Stimulated activated CD4-positive, alpha-beta T cell treated with anti-CD3 and anti-CD28 coated beads, TNF-alpha, amount 100 ng/mL, for 24 hours (primary cell): ENCODE measurements at places on chromosomes 7 and 10.
A peak's percentile ranks its signal among the peaks of the same experiment; 100 is the strongest.

- DNase-seq, result no peak
Observed at GRCh38 chr7:128151635-128152034, 89.4 kb upstream of the LEP start.

DNA sequence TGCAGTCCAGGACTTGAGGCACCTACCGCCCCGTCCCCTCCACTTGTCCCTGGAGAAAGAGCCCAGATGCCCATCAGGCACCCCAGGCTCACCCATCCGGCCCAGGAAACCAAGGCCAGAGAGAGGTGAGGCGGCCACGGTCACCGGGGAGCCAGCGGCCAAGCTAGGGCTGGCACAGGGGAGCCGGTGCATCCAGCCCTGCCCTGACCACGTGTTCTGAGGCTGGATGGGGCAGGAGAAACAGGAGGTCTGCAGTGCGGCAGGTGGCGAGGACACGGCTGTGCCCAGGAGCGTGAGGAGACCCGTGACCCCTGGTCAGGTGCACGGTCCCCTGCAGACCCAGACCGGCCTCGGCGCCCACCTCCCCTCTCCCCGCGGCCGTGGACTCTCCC lies 27.6 kb downstream of the UNCX start:
- no peak for DNase-seq

- DNase-seq, result no peak
Observed at GRCh38 chr7:24968165-24968564, 11.8 kb downstream of the OSBPL3 start.

DNA sequence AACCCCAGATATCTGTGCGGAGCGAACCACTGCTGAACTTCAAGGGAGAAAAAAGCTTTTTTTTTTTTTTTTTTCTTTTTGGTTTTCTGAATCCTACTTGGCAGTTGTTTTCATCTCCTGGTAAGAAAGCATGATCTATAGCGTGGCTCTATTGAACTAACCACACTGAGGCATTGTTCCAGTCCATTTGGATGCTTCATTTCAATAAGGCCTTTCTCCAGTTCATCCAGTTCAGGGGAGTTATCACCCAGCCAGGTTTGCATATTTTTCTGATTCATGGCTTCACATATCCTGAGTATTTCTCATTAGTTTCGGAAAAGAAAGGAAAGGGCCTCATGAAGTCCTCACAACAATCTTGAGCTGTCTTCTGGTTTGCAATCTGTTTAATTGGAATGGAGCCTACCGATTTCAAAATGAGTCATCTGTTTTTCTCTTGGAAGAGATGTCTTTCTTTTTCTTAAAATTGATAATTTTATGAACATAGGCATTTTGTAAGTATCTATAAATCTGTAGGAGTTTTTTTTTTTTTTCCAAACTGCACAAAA lies 93.1 kb upstream of the STEAP4 start:
- no peak for DNase-seq

DNA sequence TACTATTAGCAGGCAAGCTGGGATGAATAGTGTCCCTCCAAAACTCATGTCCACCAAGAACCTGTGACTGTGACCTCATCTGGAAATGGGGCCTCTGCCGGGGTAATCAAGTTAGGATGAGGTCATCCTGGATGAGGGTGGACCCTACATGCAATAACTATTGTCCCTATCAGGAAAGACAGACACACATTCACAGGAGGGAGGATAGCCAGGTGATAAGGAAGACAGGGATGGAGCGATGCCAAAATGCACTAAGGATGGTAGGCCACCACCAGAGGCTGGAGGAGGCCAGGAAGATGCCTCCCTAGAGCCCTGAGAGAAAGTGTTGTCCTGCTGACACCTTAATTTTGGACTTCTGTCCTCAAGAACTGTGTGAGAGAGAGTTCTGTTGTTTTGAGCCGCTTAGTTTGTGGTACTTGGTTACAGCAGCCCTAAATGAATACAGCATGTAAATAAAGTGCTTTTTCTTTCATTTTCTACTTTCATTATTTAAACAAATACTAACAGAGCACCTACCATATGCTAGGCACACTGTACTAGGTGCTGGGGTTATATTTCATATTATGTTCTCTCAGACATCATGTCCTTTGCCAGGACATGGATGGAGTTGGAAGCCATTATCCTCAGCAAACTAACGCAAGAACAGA lies 111.9 kb downstream of the USP6NL start:
- DNase-seq, result no peak

- no peak for DNase-seq
Observed at GRCh38 chr7:116443646-116444045, 55.9 kb upstream of the CAV2 start.

- DNase-seq, result no peak
Observed at GRCh38 chr10:43199684-43200537, 61.7 kb downstream of the CSGALNACT2 start.

- DNase-seq, result no peak
Observed at GRCh38 chr7:27149842-27150567, 2.4 kb downstream of the HOXA3 start.

DNA sequence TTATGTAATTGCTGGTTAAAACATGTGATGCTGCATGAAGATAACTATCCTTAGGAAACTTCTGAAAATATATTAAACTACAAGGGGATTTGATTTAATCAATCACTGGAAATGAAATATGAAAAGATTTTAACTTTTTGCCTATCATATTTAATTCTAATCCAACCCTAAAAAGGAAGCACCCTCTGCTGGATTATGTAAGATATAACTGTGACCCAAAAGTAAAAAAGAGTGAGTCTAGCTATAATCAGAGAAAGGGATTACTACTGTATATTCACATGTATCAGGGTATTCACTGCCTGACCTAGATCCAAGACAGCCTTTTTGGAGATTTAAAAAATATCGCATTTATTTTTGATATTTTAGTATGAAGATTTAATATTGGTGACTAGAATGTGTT lies 295.5 kb downstream of the MDFIC start:
- no peak for DNase-seq

GRCh38 chr10:87072449-87072848 lies 22.2 kb downstream of the GLUD1 start:
- DNase-seq, result no peak

- DNase-seq, result no peak
Observed at GRCh38 chr7:13057462-13058200, 370.2 kb downstream of the ARL4A start.

GRCh38 chr10:67971311-67971710 lies 86.9 kb downstream of the SIRT1 start:
- DNase-seq, result no peak

DNA sequence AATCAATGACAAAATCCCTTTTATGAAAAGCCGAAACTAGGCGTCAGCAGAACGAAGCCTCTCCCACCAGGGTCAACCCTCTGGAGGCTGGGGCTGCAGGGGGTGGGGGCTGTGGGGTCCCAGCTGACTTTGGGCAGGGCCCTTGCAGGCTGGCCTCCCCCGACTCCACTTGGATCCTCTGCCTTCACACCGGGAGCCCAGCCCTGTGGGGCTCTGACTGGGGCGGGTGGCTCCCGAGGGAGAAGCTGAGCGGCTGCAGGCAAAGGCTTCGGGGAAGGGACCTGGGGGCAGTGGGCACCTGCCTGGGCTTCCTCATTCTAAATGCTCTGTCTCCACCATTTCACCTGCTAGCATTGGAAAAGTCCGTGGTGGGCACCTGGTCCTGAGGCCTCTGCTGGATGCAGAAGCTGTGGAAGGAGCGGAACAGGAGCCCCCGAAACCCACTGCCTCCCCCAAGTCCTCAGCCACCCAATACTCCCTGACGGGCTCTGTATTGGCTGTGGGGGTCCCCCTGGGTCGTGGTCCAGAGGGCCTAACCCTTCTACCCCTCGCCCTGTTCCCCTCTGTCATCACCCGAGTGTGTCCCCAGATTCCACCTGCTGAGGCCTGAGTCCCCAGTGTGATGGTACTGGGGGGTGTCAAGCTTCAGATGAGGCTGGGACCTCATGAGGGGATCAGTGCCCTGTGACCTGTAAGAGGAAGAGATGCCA lies 108.6 kb downstream of the DNAJB6 start:
- DNase-seq, result no peak

DNA sequence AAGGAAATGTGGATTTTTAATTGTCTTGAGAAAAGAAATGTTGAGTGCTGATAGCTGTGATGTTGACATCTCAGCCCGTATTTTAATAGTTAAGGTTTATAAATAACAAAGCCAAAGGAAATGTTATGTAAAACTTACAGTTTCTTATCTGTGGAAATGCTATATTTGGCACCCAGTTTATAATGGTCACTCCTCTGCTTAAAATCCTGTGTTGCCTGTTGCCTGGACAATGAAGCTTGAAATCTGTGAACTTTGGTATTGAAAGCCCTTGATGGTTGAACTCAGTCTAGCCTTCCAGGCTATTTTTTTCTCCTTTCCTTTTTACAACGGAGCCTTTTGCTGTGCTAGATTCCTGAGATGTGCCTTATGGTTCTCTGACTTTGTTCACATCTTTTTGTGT lies 46.5 kb downstream of the MCU start:
- no peak for DNase-seq

- no peak for DNase-seq
Observed at GRCh38 chr7:157466867-157467261, 130.1 kb downstream of the DNAJB6 start.

DNA sequence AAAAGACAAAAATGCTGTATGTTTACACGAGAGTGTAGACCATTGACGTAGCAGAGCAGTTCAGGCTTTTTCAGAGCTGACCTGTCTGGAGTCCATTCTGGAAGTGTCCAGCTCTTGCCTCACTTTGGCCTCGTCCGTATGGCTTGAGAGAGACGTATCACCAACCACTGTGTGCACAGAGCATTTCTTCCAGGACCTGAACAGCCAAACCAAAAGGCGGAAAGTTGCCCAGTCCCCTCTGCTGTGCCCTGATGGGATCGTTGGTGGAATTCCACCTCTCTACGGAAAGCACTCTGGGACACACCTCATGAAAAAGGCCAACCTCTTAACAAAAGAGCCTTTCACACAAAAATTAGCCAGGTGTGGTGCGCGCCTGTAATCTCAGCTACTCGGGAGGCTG lies 184.7 kb upstream of the SH2B2 start:
- no peak for DNase-seq

GRCh38 chr10:33975481-33975880 lies 641.0 kb upstream of the NRP1 start:
- no peak for DNase-seq

DNA sequence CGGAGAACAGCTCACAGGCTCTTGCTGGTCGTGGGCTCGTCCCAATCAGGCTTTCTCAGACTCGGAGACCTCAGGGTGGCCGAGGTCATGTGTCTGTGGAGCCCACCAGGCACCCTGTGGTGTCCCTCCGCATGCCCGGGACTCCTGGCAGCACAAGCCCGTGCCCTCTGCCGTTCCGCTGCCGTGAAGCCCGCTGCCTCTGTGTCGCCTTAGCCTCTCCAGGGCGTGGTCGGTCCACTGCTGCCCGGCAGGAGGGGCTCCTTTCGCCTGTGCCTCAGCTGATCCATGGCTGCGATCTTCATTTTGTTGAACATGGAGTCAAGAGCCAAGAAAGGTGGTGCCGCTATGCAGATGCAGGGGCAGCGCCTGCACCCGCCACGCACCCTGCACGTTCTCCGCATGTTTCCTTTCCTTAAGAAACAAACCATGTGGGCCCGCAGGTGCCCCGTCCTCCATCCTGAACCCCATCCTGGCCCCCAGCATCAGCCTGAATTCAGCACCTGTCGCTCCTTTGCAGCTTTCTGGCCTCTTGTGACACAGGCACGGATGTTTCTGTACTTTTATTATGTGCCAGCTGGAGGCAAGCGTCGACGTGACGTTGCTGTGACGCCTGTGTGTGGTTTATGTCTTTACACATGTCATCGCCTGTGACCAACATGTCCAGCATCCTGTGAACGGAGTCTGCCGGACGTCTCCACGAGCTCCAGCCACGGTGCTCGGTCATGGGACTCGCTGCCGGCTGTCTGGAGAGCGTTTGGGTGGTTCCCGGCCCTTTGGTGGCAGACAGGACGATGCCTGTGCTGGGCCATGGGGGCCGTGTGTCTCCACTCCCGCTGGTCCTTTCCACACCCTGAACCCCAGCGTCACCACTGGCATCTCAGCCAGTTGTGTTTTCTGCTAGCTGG lies 69.9 kb downstream of the NKX6-2 start:
- no peak for DNase-seq

DNA sequence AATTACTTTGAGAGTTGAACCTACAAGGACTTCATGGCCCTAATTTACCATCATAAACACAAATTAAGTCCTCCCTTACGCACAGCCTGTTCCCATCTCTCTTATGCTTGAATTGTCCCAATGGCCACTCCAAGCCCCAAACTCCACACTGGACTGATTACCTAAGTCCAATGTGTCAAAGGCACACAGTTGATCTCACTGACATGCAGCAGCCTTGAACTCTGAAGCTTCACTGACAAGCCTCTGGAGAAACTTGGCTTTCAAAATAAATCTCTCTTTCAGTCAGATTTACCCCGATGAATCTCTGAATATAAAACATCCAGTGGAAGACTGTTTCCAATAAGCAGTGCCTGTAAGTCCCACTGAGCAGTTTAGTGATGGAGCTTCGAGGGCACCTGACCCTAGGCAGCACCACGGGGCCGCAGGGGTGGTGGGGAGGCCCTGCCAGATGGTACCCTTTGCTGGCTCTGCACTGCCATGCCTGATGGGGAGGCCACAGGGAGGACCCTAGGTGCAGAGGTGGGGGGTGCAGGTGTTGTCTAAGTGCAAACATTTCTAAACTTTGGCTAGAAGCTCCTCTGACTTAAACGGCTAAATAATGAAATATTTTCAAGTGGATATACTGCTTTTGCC lies 3.3 kb upstream of the MAT1A start:
- no peak for DNase-seq

- DNase-seq, result no peak
Observed at GRCh38 chr10:113261611-113262091, 291.2 kb upstream of the HABP2 start.

- no peak for DNase-seq
Observed at GRCh38 chr7:121280656-121281055, 48.1 kb upstream of the WNT16 start.

- DNase-seq, result no peak
Observed at GRCh38 chr10:59814878-59815277, 61.6 kb upstream of the MRLN start.

GRCh38 chr10:35012781-35013180 lies 77.4 kb downstream of the CUL2 start:
- no peak for DNase-seq

GRCh38 chr10:24952143-24952706 lies at the start of gene PRTFDC1:
Gene PRTFDC1, minus strand, starts transcription at chr10:24952606. Its CDS starts 31 bp downstream, at chr10:24952575.
- DNase-seq, result no peak

- peak; percentile 62 for DNase-seq
Observed at GRCh38 chr7:32905175-32905662, 13.7 kb upstream of the KBTBD2 start.

DNA sequence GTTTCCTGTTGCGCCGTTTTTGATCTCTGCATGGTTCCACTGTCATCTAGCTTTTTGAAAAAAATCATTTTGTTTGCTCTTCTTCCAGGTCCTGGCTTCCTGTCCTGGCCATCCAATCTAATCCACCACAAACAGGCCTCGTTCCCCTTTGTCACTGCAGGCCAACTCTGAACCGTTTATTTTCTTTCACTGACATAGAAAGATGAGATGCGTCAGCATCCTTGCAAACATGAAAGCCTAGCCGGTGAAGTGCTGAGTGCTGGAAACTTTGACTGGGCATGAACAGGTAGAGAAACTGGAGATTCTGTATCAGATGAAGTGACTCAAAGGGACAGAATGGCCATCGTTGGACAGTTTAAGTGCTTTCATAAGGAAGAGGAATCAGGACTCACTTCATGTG lies 1247.8 kb downstream of the TYW1 start:
- no peak for DNase-seq
